ENCODE measurements at places on chromosomes 3 and 15.

DNA sequence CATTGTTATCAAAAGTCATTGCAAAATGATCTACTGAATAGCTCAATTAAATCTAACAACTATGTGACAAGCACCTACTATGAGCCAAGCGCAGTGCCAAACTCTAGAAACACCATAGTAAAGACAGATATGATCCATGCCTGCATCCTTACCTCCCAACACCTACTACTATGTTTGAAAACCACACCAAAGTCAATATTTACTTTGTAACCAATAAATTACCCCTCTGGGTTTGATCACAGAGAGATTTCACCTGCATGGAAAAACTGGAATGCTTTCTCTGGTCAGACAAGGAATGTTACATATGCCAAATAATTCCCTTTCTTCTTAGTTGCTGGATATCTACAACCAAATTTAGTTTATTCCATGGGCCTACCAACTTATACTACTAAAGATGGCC is 422.2 kb downstream of the FHIT start:
- no peak for DNase-seq

DNA sequence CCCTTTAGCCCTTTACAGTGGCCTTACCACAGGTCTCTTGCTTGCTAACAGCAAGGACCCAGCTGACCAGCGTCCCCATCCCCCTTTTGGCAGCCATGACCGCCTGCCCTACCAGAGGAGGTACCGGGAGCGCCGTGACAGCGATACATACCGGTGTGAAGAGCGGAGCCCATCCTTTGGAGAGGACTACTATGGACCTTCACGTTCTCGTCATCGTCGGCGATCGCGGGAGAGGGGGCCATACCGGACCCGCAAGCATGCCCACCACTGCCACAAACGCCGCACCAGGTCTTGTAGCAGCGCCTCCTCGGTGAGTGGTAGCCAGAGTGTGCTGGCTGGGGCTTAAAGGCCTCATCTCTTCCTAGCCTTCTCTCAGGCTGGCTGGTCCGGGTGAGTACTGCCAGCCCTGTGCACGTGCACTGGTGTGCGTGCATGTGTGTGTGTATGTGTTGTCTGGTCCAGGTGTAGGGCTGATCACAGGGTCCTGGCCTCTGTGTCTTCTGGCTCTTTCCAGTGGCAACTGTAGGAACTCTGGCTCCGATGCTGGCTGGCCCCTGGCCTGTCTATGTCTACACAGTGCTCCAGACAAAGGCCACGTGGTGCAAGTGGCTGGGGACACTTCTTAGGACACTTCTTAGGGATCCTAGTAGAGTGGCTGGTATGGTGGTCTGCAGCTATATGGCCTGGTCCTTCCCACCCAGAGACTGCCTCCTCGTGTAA is 4.4 kb downstream of the CLK3 start:
- no peak for DNase-seq

GRCh38 chr3:81888914-81889557 is 127.6 kb upstream of the GBE1 start:
- DNase-seq, result no peak

- no peak for DNase-seq
Observed at GRCh38 chr3:55988905-55989304, 479.4 kb downstream of the ERC2 start.

GRCh38 chr15:42329161-42329560 is 30.1 kb upstream of the CAPN3 start:
- no peak for DNase-seq
